ENCODE measurements at places on chromosomes 13 and 19.

DNA sequence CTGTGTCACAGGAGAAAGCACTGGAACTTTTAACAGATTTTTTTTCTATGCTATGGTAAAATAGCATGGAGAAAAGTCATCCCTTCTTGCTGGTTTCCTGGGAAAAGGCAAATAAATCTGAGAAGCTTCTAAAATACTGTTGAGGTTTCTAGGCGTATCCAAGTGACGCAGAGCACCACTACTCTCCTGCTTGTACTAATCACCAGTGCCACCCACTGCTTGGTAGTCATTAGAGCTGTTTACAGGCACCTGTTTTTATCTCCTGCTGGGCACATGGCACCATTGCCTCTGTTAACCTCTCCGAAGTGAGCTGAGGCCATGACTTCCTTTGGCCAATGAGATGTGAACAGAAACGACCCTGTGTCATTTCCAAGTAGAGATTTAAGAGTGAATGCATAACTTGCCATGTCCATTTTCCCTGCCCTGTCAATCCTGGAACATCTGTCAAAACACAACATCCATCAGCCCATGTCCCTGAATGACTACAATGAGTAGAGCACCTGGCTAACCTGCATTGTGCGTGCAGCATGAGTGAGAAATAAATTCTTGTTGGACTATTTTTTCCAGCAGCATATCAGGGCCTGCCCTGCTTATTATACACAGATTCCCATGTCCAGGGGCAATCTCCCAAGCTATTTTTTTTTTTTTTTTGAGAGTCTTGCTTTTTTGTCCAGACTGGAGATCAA lies 17.3 kb upstream of the OXGR1 start:
- no peak for DNase-seq

DNA sequence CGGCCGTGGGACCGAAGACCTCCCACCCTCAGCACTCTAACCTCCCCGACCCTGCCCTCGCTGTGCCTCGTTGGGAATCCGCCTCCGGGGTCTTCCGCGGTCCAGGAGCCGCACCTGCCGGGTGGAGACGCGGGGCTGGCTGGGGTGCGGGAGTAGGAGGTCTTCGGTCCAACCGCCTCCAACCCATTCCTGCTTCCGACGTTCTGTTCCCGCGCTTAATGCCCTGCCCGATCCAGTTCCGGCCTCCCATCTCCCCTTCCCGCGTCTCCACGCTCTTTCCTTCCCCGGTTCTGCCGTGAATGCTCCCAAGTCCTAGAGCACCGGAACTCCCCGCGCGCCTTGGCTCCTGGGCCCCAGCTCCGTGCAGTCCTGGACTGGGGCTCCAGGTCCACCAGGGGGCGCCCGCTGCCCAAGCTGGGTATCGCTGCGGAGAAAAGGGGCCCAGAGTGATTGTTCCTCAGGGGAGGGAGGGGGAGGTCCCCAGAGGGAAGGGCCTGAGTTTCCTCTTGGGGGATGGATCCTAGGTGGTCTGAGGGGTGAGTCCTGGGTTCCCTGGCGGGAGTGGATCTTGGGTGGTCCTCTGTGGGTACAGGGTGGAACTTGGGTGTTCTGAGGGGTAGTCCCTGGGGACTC lies 14.1 kb upstream of the TNFSF9 start:
- DNase-seq = peak; percentile 87

DNA sequence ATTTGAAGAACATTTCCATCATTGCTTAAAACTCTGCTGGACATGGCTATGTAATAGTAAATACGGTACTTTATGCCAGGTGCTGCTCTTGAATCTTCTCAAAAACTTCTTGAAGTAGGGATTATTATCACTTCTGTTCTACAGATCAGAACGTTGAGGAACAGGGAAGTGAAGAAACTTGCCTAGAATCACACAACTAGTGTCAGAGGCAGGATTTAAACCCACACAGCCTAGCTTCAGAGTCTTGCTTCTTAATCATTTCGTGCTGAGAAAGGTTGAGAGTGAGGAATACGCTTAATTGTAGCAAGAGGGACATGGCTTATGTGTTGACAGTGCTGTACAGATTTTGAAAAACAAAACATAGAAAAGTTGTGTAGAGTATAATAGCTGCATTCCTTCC lies 13.5 kb downstream of the TM9SF2 start:
- no peak for DNase-seq

DNA sequence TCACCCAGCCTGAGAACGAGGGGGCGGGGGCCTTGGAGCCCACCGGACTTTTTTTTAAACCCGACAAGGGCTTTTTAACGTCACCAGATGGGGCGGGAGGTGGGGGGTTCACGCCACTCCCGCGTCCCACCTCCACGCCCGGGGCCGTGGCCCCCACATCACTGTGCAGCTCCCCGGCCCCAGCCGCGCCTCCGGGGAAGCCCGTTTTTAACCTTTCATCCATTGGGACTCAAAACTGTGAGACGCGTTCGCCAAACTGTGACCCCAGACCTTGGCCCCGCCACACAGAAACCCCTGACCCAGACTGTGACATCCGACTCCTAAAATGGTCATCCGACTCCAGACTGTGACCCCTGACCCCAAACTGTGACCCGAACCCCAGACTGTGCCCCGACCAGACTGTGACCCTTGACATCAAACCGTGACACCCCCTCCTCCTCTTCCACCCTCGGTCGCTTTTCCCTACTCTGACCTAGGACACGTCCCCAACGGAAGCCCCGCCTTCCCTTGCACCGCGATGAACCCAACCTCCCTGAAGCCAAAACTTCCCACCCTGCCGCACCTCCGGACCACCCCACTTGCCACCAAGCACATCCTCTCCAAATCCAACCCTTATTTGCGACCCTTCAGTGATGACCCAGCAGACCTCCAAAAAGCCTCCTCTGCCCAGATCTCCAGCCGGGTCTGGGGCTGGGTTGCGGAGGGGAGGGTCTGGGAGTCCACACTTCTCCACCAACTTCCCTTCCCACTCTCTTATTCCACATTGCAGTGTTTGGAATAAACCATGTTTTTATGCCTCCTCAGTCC lies 1.5 kb upstream of the GRWD1 start:
- no peak for DNase-seq

DNA sequence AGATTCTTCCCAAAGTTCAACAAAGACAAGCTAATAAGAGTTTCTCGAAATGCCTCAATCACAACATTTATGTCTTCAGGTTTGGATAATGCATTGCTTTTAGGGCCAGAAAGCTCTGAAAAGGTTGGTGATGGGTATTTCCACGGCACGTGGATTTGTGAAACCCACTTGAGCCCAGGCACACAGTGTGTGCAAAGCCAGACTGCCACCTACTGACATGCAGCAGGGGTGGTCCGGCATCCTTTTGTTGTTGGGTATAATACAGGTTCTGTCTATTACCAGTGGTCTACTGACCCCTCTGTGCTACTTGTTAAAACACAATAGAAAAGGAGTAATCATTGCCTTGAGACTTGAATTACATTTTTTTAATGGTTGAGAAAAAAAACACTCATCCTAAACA lies 225.6 kb downstream of the RAP2A start:
- DNase-seq = no peak

GRCh38 chr13:40613192-40613818 lies 53.1 kb downstream of the FOXO1 start:
- DNase-seq = peak; percentile 65

DNA sequence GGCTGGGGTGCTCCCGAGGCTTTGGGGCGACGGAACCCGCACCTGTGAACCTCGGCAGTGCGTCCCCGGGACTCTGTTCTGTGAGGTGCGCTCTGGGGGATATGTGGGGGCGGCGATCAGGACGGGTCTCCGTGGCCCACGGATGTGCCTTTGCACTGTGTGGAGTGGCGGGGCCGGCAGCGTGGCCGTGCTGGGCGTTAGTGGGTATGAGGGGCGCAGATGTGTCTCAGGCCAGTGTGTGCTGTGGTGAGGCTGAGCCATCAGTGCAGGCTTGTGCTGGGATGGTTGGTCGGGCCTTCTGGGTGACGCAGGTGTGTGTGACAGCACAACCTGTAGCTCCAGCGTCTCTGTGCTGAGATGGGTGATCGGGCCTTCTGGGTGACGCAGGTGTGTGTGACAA lies 16.9 kb downstream of the ZNF331 start:
- DNase-seq = no peak

DNA sequence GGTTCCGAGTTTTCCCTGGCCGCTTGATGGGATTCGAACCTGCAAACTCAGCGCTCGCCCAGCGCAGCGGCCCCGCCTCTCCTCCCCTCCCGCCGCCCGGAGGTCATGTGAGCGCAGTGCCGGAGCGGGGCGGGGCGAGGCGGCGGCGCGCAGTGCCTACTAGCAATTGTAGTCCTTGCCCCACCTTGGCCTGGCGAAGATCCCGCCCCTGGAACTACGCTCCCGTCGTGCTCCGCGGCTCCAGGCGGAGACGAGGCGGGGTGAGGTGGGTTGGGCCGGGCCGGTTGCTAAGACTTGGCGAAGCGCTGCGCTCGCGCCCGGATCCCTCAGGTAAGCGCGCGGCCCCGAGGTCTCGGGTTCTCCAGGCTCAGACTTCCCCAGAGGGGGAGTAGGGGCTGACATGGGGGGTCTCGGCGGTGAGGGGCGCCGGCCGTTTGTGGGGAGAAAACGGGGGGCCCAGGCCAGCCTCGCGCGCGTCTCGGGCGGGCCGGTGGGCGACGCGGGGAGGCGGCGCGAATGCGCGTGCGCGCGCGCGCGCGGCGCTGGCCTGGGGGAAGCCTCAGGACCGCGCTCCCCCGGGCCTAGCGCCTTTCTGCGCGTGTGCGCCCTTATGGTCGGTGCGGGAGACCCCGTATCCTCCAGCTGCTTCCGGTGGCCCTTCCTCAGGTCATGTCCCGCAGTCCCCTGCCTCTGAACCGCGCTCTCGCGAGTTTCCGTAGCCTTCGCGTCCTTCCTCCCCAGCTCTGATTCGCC lies at the start of the genes ADAT3 and SCAMP4:
Gene ADAT3, plus strand, starts transcription at position 290 of the 753 bp plus-strand sequence. CDS start 6,649 bp downstream, outside the sequence.
Gene SCAMP4, plus strand, starts transcription at position 290 of the 753 bp plus-strand sequence. CDS start 9,621 bp downstream, outside the sequence.
- peak; percentile 99 for DNase-seq

DNA sequence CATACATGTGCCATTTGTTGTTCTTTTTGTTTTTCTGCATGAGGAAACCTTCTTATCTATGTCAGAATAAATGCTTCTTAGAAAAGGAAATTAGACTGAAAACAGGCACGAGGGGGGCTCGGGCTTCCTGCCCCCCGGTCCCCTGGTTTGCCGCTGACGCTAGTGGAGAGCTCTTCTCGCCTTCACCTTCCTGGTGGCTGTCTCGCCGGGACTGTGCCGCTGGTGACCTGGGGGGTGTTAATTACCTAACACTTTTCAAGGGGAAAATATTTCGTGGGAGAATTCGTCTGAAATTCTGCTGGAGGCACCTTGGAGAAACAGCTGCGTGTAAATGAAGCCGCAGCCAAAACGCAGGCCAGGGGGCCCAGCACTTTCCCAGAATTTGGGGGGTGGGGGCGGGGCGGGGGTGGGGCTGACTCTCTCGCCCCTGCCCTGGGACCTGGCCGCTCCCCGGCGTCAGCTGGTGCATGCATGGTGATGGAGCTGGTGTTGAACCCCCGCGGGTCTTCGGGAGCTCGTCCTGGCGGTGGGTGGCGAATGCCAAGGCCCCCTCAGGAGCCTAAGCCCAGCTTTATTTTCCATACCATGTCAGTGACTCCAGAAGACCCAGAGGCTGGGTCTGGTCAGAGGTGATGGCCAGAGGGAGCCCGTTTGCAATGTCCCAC lies 58.3 kb upstream of the MCF2L start:
- no peak for DNase-seq

GRCh38 chr19:42075364-42075615 lies 676 bp upstream of the ZNF574 start:
- no peak for DNase-seq

DNA sequence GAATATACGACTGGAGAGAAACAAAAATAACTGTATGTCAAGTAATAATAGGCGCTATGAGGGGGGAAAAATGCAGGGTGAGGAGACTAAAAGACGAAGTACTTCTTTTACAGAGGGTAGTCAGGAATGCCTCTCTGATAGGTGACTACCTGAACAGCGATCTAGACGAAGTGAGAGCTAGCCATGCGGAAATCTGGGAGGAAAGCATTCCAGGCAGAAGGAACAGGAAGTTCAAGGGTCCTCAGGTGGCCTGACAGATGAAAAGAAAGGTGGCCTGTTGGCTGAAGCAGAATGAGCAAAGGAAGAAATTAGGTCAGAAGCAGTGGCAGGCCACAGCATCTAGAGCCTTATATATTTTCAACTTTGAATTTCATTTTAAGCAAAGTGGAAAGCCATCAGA lies 13.3 kb downstream of the ZDHHC20 start:
- no peak for DNase-seq

DNA sequence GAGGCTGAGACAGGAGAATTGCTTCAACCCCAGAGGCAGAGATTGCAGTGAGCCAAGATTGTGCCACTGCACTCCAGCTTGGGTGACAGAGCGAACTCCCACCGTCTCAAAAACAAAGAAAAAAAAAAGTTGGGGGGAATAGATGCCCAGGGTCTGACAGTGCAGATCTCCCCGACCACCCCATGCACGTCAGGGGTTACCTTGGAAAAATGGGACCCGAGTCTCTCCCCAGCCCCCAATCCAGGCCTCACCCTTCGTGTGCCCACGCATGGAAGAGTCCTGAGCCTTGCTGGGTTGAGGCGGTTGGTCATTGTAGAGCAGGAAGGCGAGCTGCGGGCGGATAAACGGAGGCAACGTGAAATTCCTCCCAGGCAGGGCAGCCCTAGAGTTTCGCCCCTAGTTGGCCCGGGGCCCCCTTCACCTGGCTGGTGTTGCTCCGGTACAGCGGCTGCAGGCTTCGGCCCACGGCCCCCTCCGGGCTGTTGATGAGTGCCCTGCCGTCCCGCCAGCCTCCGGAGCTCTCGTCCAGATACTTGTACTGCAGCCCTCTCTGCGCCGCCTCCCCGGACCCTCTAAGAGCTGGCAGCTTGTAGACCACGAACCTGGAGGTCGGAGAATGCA lies 588 bp downstream of the DNASE2 start:
- no peak for DNase-seq

GRCh38 chr13:109647699-109648098 lies 138.7 kb downstream of the IRS2 start:
- no peak for DNase-seq

GRCh38 chr13:95117092-95117491 lies 184.2 kb downstream of the ABCC4 start:
- no peak for DNase-seq

- DNase-seq = no peak
Measured at GRCh38 chr13:74973935-74974879, 507.8 kb downstream of the TBC1D4 start.

- DNase-seq = no peak
Measured at GRCh38 chr13:110008816-110009215, 222.4 kb upstream of the IRS2 start.

GRCh38 chr19:30419568-30420180 lies 47.5 kb downstream of the ZNF536 start:
- DNase-seq = no peak

DNA sequence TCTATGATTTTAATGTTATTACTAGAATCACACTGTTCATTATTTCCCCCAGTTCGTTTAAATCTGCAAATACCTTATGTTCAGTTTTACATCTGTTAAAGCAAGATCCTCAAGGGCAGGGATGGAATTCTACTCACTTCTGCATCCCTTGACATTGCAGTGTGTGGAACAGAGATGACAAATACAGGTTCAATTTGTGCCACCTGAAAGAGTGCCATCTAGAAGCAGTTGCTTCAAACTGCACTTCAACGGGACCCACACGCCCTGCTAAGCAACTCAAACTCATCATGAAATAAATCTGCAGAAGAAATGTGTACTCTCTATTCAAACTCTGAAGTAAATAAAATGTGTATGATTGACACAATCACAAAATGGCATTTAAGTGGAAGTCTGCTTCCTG lies 44.5 kb downstream of the RUBCNL start:
- DNase-seq = no peak

- DNase-seq = no peak
Measured at GRCh38 chr19:46449228-46449627, 20.5 kb upstream of the PNMA8C start.
